Suprapubic skin (tissue), 4 donors: ENCODE measurements at places on chromosomes 2 and 18. TPM values are rescaled to one million over a fixed set of nuclear protein-coding genes. Genes with fewer than 3 reads are reported as not detected.

DNA sequence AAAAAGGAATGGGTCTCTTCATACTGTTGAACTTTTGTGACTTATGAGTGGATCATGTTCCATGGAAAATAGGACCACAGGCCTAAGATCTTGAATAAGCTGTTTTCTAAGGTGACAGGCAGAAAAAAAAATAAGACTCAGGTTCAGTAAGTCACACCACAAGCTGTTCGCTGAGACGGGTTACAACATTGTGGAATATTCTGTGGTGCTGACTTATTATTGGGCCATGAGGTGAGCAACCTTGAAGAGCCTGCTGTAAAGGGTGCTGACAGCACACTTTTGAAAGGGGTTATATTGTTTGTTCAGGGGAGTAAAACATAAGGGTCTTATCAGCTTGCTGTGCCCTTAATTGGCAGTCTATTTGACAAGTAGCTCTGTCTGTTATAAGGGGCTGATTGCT, 439.8 kb upstream of the SLC14A2 start:
- no peaks in the 10 kb centered on the region for H3K27me3 ChIP-seq
- DNase-seq, result no peak

GRCh38 chr2:112893752-112894151, 17.2 kb upstream of the IL37 start:
- H3K4me1 ChIP-seq, result no peaks in the 10 kb centered on the region
- H3K36me3 ChIP-seq, result no peaks in the 10 kb centered on the region
- H3K27me3 ChIP-seq, result no peaks in the 10 kb centered on the region
- no peak for DNase-seq
- H3K4me3 ChIP-seq, result no peak overlapping the region

DNA sequence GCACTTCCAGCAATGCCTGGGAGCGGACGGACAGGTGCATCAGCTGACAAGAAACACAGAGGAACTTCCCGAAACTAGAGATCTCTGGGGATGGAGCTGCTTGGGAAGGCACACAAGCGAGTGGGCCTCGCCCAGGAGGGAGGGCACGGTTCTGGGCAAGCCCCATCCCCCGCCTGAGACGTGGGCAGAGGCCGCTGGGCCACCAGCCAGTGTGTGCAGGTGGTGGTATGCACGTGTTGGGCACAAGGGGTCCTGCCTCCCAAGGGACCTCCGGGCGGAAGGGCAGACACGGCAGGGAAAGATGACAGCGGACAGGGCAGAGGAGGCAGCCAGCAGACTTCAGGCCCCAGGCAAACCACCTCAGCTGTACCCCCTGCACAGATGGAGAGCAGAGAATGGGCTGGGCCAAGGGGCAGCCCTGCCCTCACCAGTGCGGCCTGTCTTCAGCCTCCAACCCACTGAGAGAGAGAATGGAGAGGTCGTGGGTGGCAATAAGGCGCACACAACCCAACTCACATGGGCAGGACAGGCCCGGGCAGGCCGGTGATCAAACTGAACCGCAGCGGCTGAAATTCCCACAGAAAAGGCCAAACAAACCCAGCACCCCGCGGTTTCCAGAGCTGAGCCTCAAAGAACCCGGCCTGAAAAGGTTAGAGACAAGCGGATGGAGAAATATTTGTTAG, 51.2 kb downstream of the HDAC4 start:
- H3K36me3 ChIP-seq, result peaks cover 21% of the 10 kb centered on the region
- no peak for DNase-seq
- H3K27ac ChIP-seq, result peak overlapping the region; percentile 25
- H3K4me1 ChIP-seq, result peaks cover 13% of the 10 kb centered on the region
- H3K27me3 ChIP-seq, result no peaks in the 10 kb centered on the region

GRCh38 chr18:44186001-44186400, 494.7 kb upstream of the SETBP1 start:
- no peak for DNase-seq
- H3K4me1 ChIP-seq, result no peaks in the 10 kb centered on the region
- no peaks in the 10 kb centered on the region for H3K36me3 ChIP-seq
- H3K27ac ChIP-seq, result no peak overlapping the region

- peaks cover 3% of the 10 kb centered on the region for H3K27me3 ChIP-seq
- H3K36me3 ChIP-seq, result no peaks in the 10 kb centered on the region
- H3K4me1 ChIP-seq, result peaks cover 5% of the 10 kb centered on the region
- no peak overlapping the region for H3K4me3 ChIP-seq
These were observed 201.8 kb upstream of the HDAC4 start for GRCh38 chr2:239602290-239603282.

GRCh38 chr2:233443511-233444183, 89.4 kb downstream of the DGKD start:
- no peaks in the 10 kb centered on the region for H3K27me3 ChIP-seq
- peak; percentile 77 for DNase-seq
- H3K27ac ChIP-seq, result no peak overlapping the region
- H3K4me1 ChIP-seq, result no peaks in the 10 kb centered on the region
- H3K4me3 ChIP-seq, result no peak overlapping the region

- no peak overlapping the region for H3K27ac ChIP-seq
- peak; percentile 64 for DNase-seq
- no peaks in the 10 kb centered on the region for H3K27me3 ChIP-seq
These were observed 102.9 kb upstream of the SLC8A1 start for GRCh38 chr2:40554665-40555294.

DNA sequence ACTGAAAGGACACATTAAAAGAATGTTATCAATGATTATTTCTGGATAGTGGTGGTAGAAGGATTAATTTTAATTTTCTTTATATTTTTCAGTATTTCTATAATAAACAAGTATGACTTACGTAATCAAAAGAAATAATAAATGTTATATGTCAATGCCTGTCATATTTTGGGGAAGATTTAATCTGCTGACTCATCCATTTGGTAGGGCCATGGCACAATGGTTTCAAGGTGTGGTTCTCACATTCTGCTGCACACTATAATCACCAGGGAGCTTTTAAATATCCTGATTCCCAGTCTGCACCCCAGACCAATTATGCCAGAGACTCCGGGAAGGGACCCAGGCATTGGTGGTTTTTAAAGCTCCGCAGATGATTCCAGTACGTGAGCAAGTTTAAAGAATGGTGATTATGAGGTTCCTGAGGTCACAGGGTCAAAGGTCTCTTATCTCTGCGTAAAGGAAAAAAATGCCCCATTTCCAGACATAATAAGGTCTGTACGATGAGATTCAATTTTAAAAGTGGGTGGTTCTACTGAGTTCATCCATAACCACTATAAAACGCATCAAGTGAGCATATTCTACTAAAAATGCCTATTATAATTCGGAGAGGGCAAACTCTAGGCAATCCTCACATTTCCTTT, 27.2 kb downstream of the WIPF1 start:
- H3K36me3 ChIP-seq, result peaks cover 46% of the 10 kb centered on the region
- H3K4me3 ChIP-seq, result no peak overlapping the region
- H3K27ac ChIP-seq, result no peak overlapping the region
- no peaks in the 10 kb centered on the region for H3K27me3 ChIP-seq
- DNase-seq, result no peak

DNA sequence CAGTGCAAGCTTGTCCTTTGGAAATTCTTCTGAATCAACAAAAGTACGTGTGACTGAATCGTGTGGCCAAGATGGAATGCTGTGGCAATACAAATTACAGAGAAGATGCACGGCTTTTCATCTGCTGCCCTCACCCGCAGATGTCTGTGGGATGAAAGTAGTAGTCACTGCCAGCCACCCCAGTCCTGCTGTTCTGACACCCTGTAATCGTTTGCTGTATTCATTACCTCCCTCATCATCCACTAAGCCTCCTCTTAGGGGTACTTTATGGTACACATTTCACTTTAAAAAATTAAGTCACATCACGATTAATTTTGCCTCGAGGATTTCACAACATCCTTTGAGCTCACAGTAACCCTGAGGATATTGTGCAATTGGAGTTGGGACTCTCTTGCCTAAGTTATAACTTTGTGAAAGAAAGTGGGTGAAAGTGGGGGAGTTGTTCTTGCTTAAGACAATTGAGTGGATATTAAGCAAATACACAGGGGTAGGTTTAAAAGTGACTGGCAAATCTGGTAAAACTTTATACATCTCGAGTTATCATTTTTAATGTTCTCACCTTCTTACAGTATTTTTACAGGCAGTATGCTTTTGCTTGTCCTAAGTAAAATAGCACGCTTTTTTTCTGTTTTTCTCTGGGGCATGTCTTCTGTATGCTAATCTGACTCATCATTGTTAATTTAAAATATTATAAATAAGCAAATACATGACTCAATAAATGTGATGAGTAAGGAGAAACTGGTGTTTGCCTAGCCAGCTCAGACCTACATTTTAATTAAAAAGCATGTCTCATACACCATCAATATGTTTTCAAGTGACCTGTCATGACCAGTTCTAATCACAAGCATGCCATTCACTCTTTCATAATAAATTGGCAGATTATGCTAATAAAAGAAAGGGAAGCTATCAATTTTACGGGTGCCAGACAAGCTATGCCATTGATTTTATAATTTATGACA, 680.9 kb downstream of the IRS1 start:
- H3K27me3 ChIP-seq, result no peaks in the 10 kb centered on the region
- peak overlapping the region; percentile 78 for H3K27ac ChIP-seq
- no peaks in the 10 kb centered on the region for H3K36me3 ChIP-seq
- peak overlapping the region; percentile 30 for H3K4me3 ChIP-seq
- H3K4me1 ChIP-seq, result peaks cover 66% of the 10 kb centered on the region

DNA sequence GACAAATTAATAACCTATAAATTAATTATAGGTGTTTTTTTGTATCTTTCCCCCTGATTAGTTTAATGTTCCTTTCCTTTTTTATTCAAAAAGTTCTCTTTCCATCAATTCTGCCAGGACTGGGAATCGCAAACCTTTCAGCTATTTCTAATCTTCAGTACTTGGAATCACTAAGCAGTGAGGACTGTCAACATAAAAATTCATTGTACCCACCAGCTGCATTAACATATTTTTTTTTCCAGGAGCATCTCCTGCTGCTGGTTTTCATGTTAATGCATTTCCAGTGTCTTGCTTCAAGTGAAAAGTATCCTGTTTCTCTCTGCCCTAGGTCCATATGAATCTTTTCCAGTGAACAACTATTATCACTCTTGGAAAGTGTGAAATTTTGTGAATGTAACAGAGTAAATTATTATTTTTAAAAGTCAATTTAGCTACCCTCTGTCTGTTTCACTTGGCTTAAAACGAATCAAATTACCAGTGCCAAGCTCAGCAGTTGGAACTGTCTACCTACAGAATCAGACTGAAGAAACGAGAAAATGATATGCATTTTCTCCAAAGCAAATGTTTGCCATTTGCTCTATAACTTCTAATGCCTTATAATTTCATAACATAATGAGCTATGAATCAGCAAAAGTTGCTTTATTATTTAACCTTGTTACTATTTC, 804.4 kb downstream of the EPHA4 start:
- no peaks in the 10 kb centered on the region for H3K27me3 ChIP-seq
- H3K36me3 ChIP-seq, result no peaks in the 10 kb centered on the region
- no peaks in the 10 kb centered on the region for H3K4me1 ChIP-seq
- no peak for DNase-seq

GRCh38 chr2:143128681-143129580, at the start of gene ARHGAP15:
Gene ARHGAP15, plus strand, starts transcription at chr2:143129419.
- H3K4me3 ChIP-seq, result no peak within 1 kb of the TSS
- H3K27me3 ChIP-seq, result no peaks in the 10 kb centered on the region

DNA sequence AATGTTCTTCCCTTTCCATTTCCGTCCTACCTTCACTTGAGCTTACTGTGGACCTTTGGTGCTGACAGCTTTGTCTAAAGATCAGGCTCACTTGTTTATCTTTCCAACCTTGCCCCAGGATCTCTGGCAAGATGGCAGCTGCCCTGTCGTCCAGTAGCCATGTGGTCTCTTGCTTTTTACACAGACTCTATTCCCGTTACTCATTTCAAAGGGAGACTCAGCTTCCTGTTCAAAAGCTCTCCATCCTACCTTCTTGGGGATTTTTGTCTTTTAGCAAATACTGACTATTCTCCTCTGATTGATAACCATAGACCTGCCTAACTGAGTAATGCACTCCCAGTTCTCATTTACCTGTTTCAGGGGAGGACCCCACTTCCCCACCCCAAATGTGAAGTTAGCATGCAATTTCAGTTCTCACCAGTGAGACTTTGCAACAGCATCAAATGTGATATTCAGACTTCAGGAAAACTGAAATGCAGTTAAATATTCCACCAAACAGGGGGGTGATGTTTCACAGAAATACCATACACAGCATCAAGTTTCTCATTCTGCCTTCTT, 184.4 kb downstream of the MYO3B start:
- no peaks in the 10 kb centered on the region for H3K4me1 ChIP-seq
- no peaks in the 10 kb centered on the region for H3K36me3 ChIP-seq
- H3K27me3 ChIP-seq, result peaks cover 51% of the 10 kb centered on the region
- no peak overlapping the region for H3K27ac ChIP-seq
- no peak for DNase-seq
- no peak overlapping the region for H3K4me3 ChIP-seq

GRCh38 chr2:241677392-241677791, 9.2 kb downstream of the DTYMK start:
- no peak overlapping the region for H3K4me3 ChIP-seq
- no peaks in the 10 kb centered on the region for H3K4me1 ChIP-seq
- H3K36me3 ChIP-seq, result peaks cover 43% of the 10 kb centered on the region
- H3K27ac ChIP-seq, result no peak overlapping the region
- no peaks in the 10 kb centered on the region for H3K27me3 ChIP-seq

DNA sequence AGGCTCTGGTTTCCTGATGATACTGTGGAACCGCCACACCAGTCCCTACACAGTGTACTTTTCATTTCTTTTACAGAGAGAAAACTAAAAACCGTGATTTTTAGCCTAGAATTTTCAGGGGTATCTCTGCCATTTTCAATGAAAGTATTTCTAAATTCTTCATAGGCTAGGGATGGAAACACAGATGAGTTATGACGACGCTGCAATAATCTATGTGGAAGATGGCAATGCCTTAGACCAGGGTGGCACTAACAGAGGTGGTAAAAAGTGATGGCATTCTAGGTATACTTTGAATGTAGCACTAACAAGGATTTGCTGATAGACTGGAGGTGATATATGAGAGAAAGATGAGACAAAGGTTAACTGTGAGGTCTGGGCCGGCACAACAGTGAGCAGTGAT, 56.5 kb downstream of the TTC21B start:
- no peaks in the 10 kb centered on the region for H3K4me1 ChIP-seq
- no peaks in the 10 kb centered on the region for H3K27me3 ChIP-seq
- H3K4me3 ChIP-seq, result no peak overlapping the region

- H3K36me3 ChIP-seq, result no peaks in the 10 kb centered on the region
- H3K27me3 ChIP-seq, result no peaks in the 10 kb centered on the region
- no peaks in the 10 kb centered on the region for H3K4me1 ChIP-seq
- H3K4me3 ChIP-seq, result no peak overlapping the region
- H3K27ac ChIP-seq, result no peak overlapping the region
These were observed 147.9 kb downstream of the MCFD2 start for GRCh38 chr2:46767706-46768105.

- H3K4me1 ChIP-seq, result peaks cover 14% of the 10 kb centered on the region
- H3K27me3 ChIP-seq, result no peaks in the 10 kb centered on the region
- H3K4me3 ChIP-seq, result no peak overlapping the region
- no peaks in the 10 kb centered on the region for H3K36me3 ChIP-seq
These were observed 31.0 kb downstream of the VIT start for GRCh38 chr2:36727550-36727949.

ALPG gene
- not detected for total RNA-seq

WNT10A gene
- 15.4 TPM for total RNA-seq

SGPP2 gene
- total RNA-seq, result 49.9 TPM

IL1F10 gene
- total RNA-seq, result 23.2 TPM

EPAS1 gene
- 170 TPM for total RNA-seq

TMEM178A gene
- total RNA-seq, result 1.6 TPM

MYOM1 gene
- total RNA-seq, result 2.1 TPM

LRRC30 gene
- not detected for total RNA-seq

GNAL gene
- total RNA-seq, result 17.1 TPM
